ENCODE measurements at places on chromosomes 16 and 17.
A peak's percentile ranks its signal among the peaks of the same experiment; 100 is the strongest.

- DNase-seq = no peak
Measured at GRCh38 chr16:55136356-55137150, 187.4 kb upstream of the IRX6 start.

GRCh38 chr17:47218896-47219430 is 9.8 kb downstream of the MYL4 start:
- no peak for DNase-seq

GRCh38 chr16:56191835-56192634 is 746 bp downstream of the GNAO1 start:
- peak; percentile 8 for DNase-seq

- peak; percentile 16 for DNase-seq
Measured at GRCh38 chr16:22977294-22977697, 163.3 kb downstream of the HS3ST2 start.

GRCh38 chr17:63701868-63702720 is 2.2 kb upstream of the LIMD2 start:
- no peak for DNase-seq

- DNase-seq = peak; percentile 89
Measured at GRCh38 chr17:65783845-65784334, 222.4 kb upstream of the AXIN2 start.

DNA sequence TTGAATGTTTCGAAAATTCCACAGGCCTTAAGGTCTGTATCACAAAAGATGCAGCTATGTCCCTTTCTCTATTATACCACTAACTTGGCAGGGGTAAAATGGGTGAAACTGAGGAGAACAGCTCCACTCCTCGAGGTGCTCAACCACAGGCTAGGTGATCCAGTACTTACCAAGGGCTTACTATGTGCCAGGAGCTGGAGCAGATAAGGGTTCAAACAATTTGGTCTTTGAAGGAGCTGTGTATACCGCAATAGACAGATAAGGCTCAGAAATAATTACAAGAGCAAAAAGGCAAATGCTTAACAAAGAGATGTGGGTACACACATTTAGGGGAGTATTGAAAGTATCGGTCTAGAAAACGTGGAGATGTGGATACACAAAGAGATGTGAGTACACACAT is 1.5 kb downstream of the XPO6 start:
- no peak for DNase-seq

DNA sequence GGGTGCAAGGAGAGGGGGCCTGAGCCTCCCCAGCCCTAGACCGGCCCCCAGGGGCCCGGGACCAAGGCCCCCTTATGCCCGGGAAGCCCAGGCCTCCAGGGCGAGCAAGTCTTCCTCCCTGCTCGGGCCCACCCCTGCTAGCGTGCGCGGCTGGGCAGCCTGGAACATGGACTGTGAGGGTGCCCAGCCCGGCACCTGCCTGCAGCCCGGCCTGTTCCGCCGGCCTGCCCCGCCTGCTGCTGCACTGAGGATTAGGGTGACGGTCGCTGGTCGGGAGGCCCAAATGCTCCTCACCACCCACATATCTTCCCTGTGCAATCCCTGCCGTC is 6.0 kb downstream of the HS3ST6 start:
- no peak for DNase-seq

GRCh38 chr17:48642843-48643696 is 16.9 kb upstream of the HOXB9 start:
- DNase-seq = no peak

- peak; percentile 91 for DNase-seq
Measured at GRCh38 chr17:42116705-42117396, 4.3 kb downstream of the KAT2A start.

DNA sequence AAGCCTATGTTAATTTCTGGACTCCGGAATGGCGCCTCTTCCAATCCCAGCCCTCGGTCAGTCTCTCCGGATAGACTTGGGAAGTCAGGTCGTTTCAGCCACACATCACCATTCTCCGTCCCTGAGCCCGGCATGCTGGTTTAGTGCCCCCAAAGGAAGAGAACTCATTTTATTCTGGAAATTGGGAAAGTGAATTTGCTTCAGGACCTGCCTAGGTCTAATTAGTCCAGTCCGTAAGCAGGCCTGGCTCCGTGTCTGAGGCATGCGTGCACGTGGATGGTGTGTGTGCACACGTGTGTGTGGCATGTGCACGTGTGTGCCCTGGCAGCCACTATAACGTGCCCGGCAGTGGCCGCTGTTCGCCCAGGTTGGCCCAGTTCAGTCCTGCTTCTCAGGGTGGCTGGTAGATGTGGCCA is 77.4 kb downstream of the RPA1 start:
- DNase-seq = no peak

GRCh38 chr17:29078183-29079045 is 35.5 kb downstream of the PIPOX start:
- peak; percentile 51 for DNase-seq

- DNase-seq = no peak
Measured at GRCh38 chr17:82371333-82372248, at the start of gene UTS2R. UTS2R (plus strand) TSS chr17:82371765; CDS start chr17:82374325, 2,560 bp downstream.

DNA sequence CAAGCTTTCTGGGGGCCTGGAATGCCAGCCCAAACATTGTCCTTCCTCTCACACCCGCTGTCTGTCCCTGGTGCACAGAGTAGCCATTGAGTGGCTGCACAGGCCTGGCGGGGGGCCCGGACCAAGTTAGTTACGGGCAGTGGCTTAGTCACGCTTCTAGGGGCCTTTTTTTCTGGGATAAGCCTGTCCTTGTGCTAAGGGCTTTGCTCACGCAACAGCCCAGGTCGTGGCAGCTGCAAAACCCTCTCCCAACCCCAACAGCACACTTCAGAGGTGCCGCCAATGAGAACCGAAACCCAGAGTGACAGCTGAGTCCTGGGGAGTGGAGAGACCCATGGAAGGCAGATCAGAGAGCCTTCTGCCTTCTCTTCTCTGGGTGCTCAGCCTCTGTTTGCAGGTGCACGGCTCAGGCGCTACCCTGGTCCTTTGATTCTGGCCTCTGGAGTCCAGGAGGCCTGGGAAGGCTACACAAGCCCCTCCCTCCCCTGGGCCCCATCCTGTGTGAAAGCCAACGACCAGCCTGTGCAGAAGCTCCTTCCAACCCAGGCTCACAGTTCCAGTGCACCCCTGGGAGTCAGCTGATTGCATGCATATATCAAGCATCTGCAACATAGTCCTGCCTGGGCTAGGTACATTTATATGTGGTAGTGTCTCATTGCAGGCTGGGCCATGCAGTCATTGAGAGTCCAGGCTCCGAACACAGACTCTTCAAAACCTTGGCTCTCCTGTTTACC is 9.1 kb downstream of the WSCD1 start:
- DNase-seq = peak; percentile 3

GRCh38 chr16:88315543-88316105 is 67.1 kb upstream of the ZNF469 start:
- DNase-seq = peak; percentile 55

DNA sequence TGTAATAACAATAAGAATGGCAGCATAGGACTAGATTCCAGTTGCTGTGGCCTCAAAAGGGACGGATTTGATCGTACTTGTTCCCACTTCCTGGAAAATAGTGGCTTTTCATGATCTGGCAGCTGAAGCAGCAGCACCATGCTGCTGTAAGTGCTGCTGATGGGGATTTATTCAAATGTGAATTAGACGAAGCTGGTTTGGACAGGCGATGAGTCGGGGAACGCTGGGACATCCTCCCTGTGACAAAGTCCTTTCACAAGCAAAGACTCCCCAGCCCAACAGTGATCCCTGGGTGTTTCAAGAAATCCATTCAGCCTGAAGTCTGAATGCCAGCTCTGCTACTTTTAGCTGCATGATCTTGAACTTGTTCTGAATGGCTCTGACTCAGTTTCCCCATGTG is 88.6 kb upstream of the XYLT1 start:
- DNase-seq = no peak

GRCh38 chr16:1002399-1003166 is 21.0 kb downstream of the SOX8 start:
- peak; percentile 89 for DNase-seq

DNA sequence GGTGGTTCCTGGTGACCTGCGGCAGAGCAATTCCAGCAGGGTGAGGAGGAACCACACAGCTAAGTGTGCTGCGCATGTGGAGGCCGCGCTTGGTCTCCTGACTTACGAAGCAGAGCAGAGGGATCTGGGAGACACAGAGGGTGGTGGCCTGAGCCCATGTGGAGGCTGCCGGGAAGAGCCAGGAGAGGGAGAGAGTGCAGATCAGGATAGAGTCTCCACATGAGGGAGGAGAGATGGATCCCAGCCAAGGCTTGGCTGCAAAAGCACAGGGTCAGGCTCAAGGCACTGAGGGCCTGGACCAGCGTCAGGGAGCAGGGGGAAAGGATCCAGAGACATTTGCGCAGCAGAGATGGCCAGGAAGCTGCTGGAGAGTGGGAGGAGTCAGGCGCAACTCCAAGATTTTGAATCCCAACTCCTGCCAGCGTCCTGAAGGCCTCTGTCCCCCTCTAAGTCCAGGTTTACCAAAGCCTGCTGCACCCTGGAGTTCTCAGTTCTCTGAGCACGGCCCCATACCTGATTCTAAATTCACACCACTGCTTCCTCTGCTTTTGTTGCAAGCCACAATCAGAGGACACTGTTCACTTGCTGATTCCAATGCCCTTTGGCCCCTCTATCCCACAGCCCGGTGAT is 11.3 kb upstream of the MLLT6 start:
- peak; percentile 26 for DNase-seq

DNA sequence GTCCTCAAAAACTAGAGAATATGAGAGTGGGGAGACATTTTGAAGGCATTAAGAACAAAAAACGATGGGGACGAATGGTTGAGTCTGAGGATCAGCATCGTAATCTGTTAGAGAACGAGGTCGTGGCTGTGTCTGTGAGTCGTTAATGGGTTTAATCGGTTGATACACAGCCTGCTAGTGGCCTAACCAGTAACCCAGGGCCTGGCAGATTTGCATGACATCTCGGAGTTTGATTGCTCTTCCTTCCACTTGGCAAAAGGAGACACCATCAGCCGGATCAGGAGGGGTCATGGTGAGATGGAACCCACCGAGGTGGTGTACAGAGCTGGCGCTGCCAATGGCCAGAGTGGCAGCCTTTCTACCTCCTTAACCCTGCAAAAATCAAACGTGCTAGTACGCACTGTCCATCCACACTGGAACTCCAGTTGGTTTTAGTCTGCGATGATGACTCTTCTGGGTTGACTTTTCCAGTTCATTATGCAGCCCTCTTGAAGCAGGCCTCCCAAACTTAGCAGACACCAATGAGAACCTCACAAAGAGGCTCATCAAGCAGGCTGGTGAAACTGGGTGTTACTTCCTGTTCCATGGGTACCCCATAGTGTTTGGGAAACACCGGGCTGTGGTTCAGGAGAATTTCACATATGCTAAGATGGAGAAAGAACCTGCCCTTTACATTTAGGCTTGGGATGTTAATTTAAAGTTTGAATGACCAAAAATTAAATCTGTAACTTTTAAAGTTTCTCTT is 4.1 kb downstream of the HS3ST3B1 start:
- DNase-seq = no peak

- DNase-seq = no peak
Measured at GRCh38 chr16:88144028-88144511, 192.8 kb downstream of the BANP start.

- DNase-seq = no peak
Measured at GRCh38 chr16:4389051-4389955, 17.7 kb downstream of the VASN start.

DNA sequence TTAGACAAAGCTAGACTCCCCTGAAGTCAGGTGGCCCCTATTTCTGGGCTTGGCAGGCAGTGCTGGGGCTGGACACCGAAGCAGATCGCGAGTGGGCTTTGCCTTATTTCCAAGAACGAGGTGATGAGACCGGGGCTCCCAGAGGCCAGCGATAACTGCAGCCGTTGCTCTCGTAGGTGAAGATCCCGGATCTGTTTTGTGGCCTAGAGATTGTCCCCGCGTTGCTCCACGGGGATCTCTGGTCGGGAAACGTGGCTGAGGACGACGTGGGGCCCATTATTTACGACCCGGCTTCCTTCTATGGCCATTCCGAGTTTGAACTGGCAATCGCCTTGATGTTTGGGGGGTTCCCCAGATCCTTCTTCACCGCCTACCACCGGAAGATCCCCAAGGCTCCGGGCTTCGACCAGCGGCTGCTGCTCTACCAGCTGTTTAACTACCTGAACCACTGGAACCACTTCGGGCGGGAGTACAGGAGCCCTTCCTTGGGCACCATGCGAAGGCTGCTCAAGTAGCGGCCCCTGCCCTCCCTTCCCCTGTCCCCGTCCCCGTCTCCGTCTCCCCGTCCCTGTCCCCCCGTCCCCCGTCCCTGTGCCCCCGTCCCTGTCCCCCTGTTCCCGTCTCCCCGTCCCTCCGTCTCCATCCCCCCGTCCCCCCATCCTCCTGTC is 1.5 kb upstream of the TBCD start:
- no peak for DNase-seq

All from adipocyte (in vitro differentiated cells).